GM23338 (cell line): ENCODE measurements at places on chromosomes 16 and 17.

- DNase-seq = no peak
- H3K27me3 ChIP-seq = no peaks in the 10 kb centered on the region
- H3K27ac ChIP-seq = no peak overlapping the region
- no peaks in the 10 kb centered on the region for H3K36me3 ChIP-seq
- no peaks in the 10 kb centered on the region for H3K4me1 ChIP-seq
- H3K4me3 ChIP-seq = no peak overlapping the region
Measured at GRCh38 chr16:61892531-61892930, 143.7 kb downstream of the CDH8 start.

GRCh38 chr16:870856-871561, 70.5 kb upstream of the GNG13 start:
- DNase-seq = no peak
- H3K4me3 ChIP-seq = no peak overlapping the region
- H3K27ac ChIP-seq = no peak overlapping the region
- no peaks in the 10 kb centered on the region for H3K27me3 ChIP-seq
- H3K36me3 ChIP-seq = no peaks in the 10 kb centered on the region

- no peaks in the 10 kb centered on the region for H3K4me1 ChIP-seq
- no peaks in the 10 kb centered on the region for H3K27me3 ChIP-seq
- DNase-seq = no peak
- no peak overlapping the region for H3K4me3 ChIP-seq
- H3K27ac ChIP-seq = no peak overlapping the region
Measured at GRCh38 chr17:52120465-52120864, 38.0 kb downstream of the CA10 start.

GRCh38 chr16:12358898-12359297, 382.4 kb downstream of the SNX29 start:
- no peaks in the 10 kb centered on the region for H3K4me1 ChIP-seq
- no peak overlapping the region for H3K27ac ChIP-seq
- no peak overlapping the region for H3K4me3 ChIP-seq
- peaks cover 3% of the 10 kb centered on the region; the same call in 1 of the 2 replicates for H3K36me3 ChIP-seq

DNA sequence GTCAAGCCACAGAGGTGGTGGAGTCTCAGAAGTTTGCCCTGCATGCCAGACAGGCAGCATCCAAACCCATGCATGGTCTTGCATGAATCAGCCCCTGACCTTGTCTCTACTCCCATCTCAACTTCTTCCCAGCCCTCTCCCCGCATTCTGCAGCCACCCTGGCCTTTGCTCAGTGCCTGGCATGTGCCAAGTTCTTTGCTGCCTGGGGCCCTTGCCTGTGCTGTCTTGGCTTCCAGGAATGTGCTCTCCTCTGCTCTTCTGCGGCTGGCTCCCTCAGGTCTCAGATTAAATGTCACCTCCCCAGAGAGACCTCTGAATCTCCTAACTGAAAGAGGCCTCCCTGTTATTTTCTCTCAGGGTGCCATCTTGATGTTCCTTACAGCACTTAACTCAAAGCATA, 17.6 kb downstream of the DRC3 start:
- H3K4me3 ChIP-seq = no peak overlapping the region
- H3K36me3 ChIP-seq = no peaks in the 10 kb centered on the region
- no peak overlapping the region for H3K27ac ChIP-seq
- DNase-seq = no peak
- no peaks in the 10 kb centered on the region; the same call in 1 of the 2 replicates for H3K4me1 ChIP-seq

DNA sequence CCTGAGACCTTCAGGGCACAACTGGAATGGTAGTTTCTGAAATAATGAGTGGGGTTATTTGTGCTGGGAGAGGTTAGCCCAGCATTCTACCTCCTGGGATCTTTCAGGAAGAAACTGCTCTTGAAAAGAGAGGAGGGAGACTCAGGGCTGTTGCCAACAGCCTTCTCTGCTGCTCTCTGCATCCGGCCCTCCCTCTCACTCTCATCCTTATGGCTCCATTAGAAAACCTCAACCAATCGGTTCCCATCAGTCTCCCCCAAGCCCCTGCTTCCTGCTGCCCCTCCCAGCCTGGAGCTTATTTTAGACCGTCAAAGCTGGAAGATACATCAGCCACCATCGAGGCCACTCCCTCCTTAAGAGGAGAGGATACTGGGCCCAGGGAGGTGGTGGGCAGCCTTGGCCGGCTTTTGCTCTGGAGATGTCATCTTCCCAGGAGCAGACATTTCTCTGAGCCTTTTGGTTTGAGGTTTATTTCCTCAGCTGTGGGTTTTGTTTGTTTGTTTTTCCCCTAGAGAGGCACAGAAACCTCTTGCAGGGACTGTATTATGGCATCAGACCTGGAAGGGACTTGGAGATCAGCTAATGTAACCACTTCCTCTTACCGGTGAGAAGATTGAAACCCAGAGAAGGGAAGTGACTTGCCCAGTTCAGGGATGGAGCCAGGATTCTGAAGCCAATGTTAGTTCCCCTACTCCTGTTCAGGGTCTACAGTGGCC, 2.7 kb downstream of the MPRIP start:
- 0 out of 2 replicates have a peak overlapping the region, but pooled peaks have one; percentile 45 for H3K27ac ChIP-seq
- H3K27me3 ChIP-seq = peaks cover 5% of the 10 kb centered on the region; the same call in 1 of the 2 replicates
- peak; percentile 49 for DNase-seq
- H3K4me3 ChIP-seq = peak overlapping the region; percentile 94

GRCh38 chr16:86222965-86223551, 287.3 kb upstream of the FOXF1 start:
- H3K27ac ChIP-seq = no peak overlapping the region
- peaks cover 10% of the 10 kb centered on the region; the same call in 1 of the 2 replicates for H3K4me1 ChIP-seq
- no peak overlapping the region for H3K4me3 ChIP-seq
- no peaks in the 10 kb centered on the region for H3K27me3 ChIP-seq

DNA sequence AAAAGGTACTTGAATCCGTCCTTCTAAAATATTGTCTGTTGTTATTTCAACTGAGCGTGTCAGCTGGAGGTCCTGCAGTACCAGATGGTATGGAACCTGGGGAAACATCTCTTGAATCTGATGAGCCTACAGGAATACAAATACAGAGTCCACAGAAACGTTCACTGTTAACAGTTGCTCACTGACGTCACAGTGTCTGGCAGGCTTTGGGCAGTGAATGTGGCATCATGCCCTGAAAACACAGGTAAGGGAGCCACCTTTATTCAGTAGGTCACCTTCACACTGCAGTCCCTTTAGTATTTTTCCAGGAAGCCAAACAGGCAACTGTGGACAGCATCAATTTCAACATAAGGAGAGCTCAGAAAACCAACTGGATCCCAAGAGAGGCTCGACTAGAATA, 56.1 kb downstream of the AMFR start:
- DNase-seq = no peak
- H3K27me3 ChIP-seq = no peaks in the 10 kb centered on the region
- no peak overlapping the region for H3K27ac ChIP-seq
- no peaks in the 10 kb centered on the region for H3K36me3 ChIP-seq

DNA sequence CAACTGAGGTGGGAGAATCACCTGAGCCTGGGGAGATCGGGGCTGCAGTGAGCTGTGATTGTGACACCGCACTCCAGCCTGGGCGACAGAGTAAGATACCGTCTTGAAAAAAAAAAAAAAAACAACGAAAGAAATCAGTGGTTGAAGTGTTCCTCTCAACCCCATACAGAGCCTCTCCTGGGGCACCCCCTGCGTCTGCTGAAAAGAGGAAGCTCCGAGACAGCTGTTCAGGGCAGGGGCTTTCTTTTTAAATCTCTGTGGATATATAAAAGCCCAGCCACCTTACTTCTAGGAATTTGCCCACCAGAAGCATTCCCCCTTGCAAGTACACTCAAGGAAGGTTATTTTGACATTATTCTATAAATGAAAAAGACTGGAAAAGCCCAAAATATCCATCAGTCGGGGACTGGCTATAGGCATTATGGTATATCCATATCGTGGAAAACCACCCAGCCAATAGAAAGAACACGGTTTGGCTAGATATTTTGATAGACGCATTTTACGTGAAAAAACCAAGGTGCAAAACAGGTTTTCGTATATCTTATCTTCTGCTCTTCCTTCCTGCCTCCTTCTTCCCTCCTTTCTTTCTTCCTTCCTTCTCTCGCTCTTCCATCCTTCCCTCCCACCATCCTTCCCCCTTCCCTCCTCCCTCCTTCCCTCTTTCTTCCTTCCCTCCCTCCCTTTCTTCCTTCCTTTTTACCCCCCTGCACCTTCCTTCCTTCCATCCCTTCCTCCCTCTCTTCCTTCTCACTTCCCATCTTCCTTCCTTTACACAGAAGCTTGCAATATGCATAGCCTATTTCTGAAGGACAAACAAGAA, 9.2 kb upstream of the CCL22 start:
- DNase-seq = no peak
- H3K36me3 ChIP-seq = no peaks in the 10 kb centered on the region

DNA sequence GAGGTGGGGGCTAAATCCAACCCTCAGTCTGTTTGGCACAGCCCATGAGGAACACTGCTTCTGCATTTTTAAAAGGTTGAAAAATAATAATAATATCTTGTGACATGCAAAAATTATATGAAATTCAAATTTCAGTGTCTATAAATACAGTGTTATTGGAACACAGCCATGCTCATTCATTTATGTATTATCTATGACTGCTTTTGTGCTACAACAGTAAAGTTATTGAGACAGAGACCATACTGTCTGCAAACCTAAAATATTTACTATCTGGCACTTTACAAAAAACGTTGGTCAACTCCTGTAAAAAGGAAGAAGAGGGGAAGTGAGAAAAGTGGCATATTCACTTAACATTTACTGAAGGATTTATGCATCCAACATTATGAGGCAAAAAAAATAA, 3.1 kb downstream of the ABCA5 start:
- no peak for DNase-seq
- no peak overlapping the region for H3K27ac ChIP-seq
- H3K27me3 ChIP-seq = peaks cover 24% of the 10 kb centered on the region
- H3K36me3 ChIP-seq = no peaks in the 10 kb centered on the region
- H3K4me3 ChIP-seq = no peak overlapping the region
- peaks cover 51% of the 10 kb centered on the region for H3K4me1 ChIP-seq

DNA sequence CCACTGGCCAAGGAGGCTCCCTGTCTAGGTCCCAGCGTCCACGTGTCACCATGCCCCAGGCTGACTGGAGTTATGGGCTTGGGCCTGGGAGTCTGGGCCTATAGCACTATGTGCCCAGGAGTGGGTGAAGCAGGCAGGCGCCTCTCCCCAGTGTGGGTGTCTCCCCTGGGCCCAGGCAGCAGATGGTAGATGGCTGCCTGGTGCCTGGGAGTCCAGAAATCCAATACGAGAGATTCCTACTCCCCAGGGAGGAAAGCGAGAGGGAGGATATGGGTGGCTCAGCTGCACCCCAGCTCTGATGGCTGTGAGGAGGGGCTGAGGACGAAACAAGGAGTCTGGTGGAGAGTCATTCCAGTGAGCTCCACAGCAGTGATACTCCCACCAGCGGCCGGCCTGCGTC, 5.0 kb downstream of the KCNH6 start:
- H3K4me3 ChIP-seq = no peak overlapping the region
- no peak overlapping the region for H3K27ac ChIP-seq
- no peak for DNase-seq
- no peaks in the 10 kb centered on the region for H3K36me3 ChIP-seq
- no peaks in the 10 kb centered on the region for H3K4me1 ChIP-seq

DNA sequence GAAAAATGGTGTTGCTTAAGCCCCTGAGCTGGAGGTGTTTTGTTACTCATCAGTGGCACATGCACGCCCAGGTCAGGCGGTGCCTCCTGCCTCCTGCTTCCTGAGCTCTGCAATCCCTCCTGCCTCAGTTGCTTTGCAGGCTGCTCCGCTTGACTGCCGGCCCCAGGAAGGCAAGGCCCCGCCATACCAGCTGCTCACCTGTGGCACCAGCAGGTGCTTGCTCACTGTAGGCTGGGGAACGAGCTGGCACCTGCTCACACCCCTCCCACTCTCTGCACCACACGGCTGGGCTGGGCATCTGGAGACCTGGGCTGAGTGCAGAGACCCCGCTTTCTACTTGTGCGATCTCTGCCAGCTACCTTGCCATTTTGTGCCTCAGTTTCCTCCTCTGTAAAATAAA, 200.2 kb downstream of the RBFOX3 start:
- no peak overlapping the region for H3K4me3 ChIP-seq
- H3K27me3 ChIP-seq = no peaks in the 10 kb centered on the region
- no peak overlapping the region for H3K27ac ChIP-seq
- no peak for DNase-seq
- no peaks in the 10 kb centered on the region for H3K4me1 ChIP-seq

- DNase-seq = no peak
- no peaks in the 10 kb centered on the region for H3K36me3 ChIP-seq
- H3K4me1 ChIP-seq = peaks cover 16% of the 10 kb centered on the region
- H3K27me3 ChIP-seq = no peaks in the 10 kb centered on the region
- no peak overlapping the region for H3K4me3 ChIP-seq
Measured at GRCh38 chr17:79696610-79696982, 34.1 kb upstream of the ENPP7 start.

GRCh38 chr17:27664606-27664965, 33.6 kb downstream of the LGALS9 start:
- no peak overlapping the region for H3K27ac ChIP-seq
- no peak overlapping the region for H3K4me3 ChIP-seq
- no peak for DNase-seq
- no peaks in the 10 kb centered on the region for H3K4me1 ChIP-seq
- no peaks in the 10 kb centered on the region for H3K27me3 ChIP-seq

DNA sequence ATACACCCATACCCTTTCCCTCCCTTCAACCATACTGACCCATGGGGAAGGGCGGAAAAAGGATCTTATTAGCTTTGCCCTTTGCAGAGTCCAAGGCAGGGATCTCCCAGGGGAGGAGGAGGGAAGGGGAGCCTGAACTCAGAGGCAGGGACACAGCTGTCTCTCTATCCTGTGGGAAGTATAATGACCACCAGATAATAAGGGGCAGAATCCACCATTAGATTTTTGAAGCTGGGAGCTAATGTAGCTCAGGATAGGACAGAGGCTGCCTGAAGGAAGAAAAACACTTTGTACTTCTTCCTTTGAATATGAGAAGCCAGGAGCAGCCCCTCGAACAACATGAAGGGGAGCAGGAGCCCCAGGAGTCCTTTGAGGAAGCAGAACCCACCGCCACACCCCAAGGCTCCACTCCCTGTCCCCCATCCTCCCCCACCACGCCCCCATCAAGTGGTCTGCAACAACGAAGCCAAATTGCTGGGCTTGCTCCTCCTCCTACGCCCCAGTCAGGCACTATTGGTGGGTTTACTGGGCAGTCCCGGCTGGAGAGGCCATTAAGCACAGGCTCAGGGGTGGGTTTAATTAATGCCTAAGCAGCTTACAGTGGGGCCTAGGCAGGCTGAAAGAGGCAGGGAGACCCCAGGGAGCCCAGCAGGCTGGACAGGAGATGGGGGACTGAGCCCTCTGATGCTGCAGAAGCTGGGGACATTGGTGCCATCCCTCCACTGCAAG, 5.3 kb downstream of the MPP2 start:
- H3K36me3 ChIP-seq = no peaks in the 10 kb centered on the region
- H3K27me3 ChIP-seq = peaks cover 40% of the 10 kb centered on the region
- H3K4me1 ChIP-seq = peaks cover 42% of the 10 kb centered on the region
- no peak overlapping the region for H3K27ac ChIP-seq
- no peak for DNase-seq
- H3K4me3 ChIP-seq = no peak overlapping the region

DNA sequence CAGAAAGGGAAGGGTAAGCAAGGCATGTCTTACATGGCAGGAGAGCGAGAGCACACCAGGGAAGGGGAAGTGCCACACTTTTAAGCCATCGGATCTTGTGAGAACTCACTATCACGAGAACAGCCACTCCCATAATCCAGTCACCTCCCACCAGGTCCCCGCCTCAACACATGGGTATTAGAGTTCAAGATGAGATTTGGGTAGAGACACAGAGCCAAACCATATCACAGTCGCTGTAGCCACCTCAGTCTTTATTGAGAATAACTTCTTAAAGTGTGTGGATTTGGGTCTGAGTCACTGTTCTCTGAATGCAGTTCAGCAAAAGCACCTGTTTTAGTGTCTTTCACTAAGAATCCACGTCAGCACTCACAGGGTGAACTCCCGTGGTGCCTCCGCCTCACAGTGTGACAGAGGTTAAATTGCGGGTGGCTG, 195.2 kb upstream of the CHMP6 start:
- H3K27ac ChIP-seq = no peak overlapping the region
- no peak overlapping the region for H3K4me3 ChIP-seq
- H3K27me3 ChIP-seq = no peaks in the 10 kb centered on the region
- no peaks in the 10 kb centered on the region for H3K4me1 ChIP-seq
- no peaks in the 10 kb centered on the region; the same call in 1 of the 2 replicates for H3K36me3 ChIP-seq
